A549 treated with RU486 at 1 μM for 4 hours (cell line): ENCODE measurements at places on chromosomes 16 and 17. TPM values are rescaled to one million over a fixed set of nuclear protein-coding genes. Genes with fewer than 3 reads are reported as not detected.

JPH3 gene
- 1.4 to 2.6 TPM (median 2.1 TPM) in 5 replicates for total RNA-seq

B4GALNT2 gene
- total RNA-seq: 0.36 to 0.59 TPM (median 0.43 TPM) in 5 replicates

TSPAN10 gene
- 4.3 to 6.9 TPM (median 5.2 TPM) in 5 replicates for total RNA-seq

RPL38 gene
- 2,669 to 3,560 TPM (median 2,998 TPM) in 5 replicates for total RNA-seq

CD300C gene
- total RNA-seq: 0.08 to 0.22 TPM (median 0.16 TPM) in 5 replicates

AURKB gene
- 146 to 164 TPM (median 159 TPM) in 5 replicates for total RNA-seq

PEX12 gene
- total RNA-seq: 6.0 to 7.8 TPM (median 7.5 TPM) in 5 replicates

TERB1 gene
- total RNA-seq: not detected in 5 replicates

PCGF2 gene
- total RNA-seq: 33.9 to 64.1 TPM (median 57.3 TPM) in 5 replicates

XPO6 gene
- total RNA-seq: 70.5 to 100 TPM (median 96.5 TPM) in 5 replicates

ZNF830 gene
- 13.1 to 18.7 TPM (median 14.6 TPM) in 5 replicates for total RNA-seq

C16orf54 gene
- total RNA-seq: not detected in 5 replicates

IRX3 gene
- 2.8 to 4.8 TPM (median 4.4 TPM) in 5 replicates for total RNA-seq

CCL17 gene
- not detected in 5 replicates for total RNA-seq

HEATR3 gene
- 12.8 to 16.3 TPM (median 14.7 TPM) in 5 replicates for total RNA-seq

SMTNL2 gene
- 0.32 to 1.0 TPM (median 0.53 TPM) in 5 replicates for total RNA-seq

KRTAP4-9 gene
- not detected in 5 replicates for total RNA-seq

GDPD1 gene
- total RNA-seq: 0.47 to 1.0 TPM (median 0.83 TPM) in 5 replicates

TP53TG3C gene
- total RNA-seq: 0.15 to 0.33 TPM (median 0.31 TPM) in 3 of 5 replicates, not detected in the others

ABCC3 gene
- total RNA-seq: 111 to 157 TPM (median 133 TPM) in 5 replicates

PPL gene
- total RNA-seq: 1.9 to 2.7 TPM (median 2.4 TPM) in 5 replicates

GNGT2 gene
- 0.42 to 0.62 TPM (median 0.47 TPM) in 4 of 5 replicates, not detected in the other for total RNA-seq

CRISPLD2 gene
- total RNA-seq: 2.7 to 3.8 TPM (median 3.5 TPM) in 5 replicates

SLFN12L gene
- total RNA-seq: 0.05 TPM in 1 of 5 replicates, not detected in the others

REXO5 gene
- total RNA-seq: 3.7 to 4.4 TPM (median 3.9 TPM) in 5 replicates

TRPV2 gene
- 0.34 to 1.00 TPM (median 0.41 TPM) in 5 replicates for total RNA-seq

RNU2-1 gene
- not detected in 5 replicates for total RNA-seq

C17orf113 gene
- 0.59 to 0.90 TPM (median 0.74 TPM) in 5 replicates for total RNA-seq

TPSD1 gene
- not detected in 5 replicates for total RNA-seq

ATP6V0D1 gene
- 96.3 to 122 TPM (median 110 TPM) in 5 replicates for total RNA-seq

PRR29 gene
- total RNA-seq: 0.57 to 1.00 TPM (median 0.79 TPM) in 5 replicates

ATP2A1 gene
- total RNA-seq: 1.6 to 4.1 TPM (median 2.7 TPM) in 5 replicates

CBFA2T3 gene
- total RNA-seq: 0.21 to 0.56 TPM (median 0.23 TPM) in 5 replicates
